Anterior cingulate cortex (tissue), 58 donors: ENCODE measurements at places on chromosomes 7 and 10.

GRCh38 chr7:39550411-39550810 is 15.8 kb upstream of the YAE1 start:
- no peak for DNase-seq

GRCh38 chr7:81007051-81007450 is 88.2 kb upstream of the SEMA3C start:
- no peak for DNase-seq

- no peak for DNase-seq
Observed at GRCh38 chr10:127278001-127278400, 81.6 kb upstream of the INSYN2A start.

GRCh38 chr7:46972205-46972604 is 609.7 kb downstream of the TNS3 start:
- no peak for DNase-seq

GRCh38 chr7:116583653-116584052 is 58.8 kb downstream of the CAV1 start:
- no peak for DNase-seq

- no peak for DNase-seq
Observed at GRCh38 chr7:84700563-84701370, 486.1 kb downstream of the SEMA3D start.
